NCI-H1417 treated with DMSO at 0.1 percent for 48 hours (cell line): ENCODE measurements at places on chromosomes 2 and 18.

DNA sequence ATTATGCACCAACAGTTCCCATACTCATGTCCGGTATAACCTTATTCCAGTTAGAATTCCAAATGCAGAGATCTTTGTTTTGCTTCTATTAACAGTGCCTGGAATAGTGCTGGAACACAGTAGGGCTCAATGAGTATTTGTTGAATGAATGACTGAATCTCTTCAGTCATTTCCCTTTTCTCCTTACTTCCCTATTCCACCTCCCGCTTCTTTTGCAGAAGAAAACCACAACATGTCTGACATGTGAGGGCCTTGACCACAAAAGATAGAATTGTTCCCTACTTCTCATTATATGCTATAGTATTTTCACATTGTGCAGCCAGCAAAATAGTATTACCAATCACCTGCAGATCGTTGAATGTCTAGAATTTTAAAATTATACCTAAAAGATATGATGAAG is 19.5 kb upstream of the HNRNPLL start:
- no peak for DNase-seq

DNA sequence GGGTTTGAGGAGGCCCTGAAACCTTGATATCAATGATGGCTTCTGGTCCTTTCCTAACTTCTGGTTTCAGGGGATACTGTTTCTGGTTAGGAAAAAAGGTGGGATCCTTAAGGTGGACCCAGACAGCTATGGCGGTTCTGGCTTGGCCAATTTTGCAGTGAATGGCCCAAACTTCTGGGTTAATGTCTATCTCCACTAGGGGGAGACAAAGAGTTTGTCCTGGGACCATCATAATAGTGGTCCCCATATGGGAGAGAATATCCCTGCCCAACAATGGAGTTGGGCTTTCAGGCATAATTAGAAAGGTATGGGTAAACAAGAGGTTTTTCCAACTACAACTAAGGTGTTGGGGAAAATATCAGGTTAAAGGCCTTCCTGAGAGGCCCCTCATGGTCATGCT is 273.5 kb downstream of the CALCRL start:
- DNase-seq, result no peak

DNA sequence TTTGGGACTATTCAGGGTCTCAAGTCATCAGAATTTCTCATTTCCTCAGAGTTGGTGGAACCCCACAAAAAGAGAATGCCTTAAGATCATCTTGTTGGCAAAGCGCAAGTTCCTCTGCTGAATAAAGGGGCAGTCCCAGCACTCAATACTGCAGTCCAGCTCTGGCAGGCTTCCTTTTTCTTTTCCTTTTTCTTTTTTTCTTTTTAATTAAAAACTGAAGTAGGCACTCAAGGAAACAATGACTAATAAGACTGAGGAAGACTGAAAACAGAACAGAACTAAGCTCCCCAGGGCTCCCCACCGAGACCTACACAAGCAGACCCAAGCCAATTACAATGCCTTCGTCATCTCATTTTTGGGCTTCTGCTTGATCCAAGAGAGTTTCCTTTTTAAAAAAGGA is 82.0 kb downstream of the STK39 start:
- DNase-seq, result no peak

DNA sequence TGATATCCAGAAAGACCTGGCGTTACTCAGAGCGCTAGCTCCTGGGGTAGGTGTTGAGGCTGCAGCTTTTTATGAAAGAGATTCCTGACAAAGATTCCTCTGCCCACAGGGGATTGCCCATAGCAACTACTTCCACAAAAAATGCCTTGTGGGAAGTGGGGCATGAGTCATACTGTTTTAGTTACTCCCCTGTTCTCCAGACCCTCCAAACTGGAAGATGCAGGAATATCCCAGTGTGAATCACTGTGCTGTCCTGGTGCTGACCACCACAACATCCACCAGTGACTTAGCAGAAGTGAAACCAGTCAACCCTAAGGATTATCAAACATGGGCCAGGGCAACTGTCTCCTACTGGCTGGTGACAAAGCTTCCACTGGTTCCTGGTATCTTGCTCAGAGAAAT is 61.8 kb downstream of the CDH2 start:
- DNase-seq, result no peak

DNA sequence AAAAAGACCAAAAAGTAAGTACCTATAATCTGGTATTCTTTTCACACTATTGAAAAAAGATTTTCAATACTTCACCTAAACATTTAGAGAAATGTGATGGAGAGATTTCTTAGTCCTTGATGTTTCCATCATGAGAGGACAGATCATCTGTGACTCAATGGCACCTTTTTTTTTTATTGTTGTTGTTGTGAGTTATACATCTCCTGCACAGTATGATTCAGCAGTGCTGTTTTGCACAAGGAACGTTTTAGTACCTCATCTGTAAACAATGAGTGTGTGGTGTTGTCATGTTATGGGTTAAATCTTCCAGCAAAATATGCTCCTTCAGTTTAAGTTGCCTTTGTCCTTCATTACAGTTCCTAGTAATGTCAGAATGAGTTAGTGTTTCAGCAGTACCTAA is 2.2 kb downstream of the KIAA1328 start:
- DNase-seq, result no peak

DNA sequence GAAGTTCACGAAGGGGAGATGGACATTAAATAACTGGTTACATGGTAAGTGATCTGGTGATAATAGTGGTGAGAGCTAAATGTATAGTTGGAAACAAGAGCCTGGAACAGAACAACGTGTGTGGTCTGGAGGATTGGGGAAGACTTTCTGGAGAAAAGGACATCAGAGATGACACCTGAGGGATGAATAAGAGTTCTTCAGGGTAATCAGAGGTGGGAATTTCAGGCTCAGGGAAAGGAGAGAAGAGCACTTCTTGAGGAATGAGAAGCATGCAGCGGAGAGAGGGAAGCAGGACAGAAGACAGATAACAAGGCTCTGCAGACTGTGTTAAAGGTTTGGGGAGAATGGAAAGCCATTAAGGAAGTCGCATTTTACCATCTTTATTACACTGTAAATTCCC is 450.7 kb downstream of the TNS1 start:
- DNase-seq, result no peak

GRCh38 chr2:160371251-160372009 is 122.2 kb downstream of the RBMS1 start:
- no peak for DNase-seq

DNA sequence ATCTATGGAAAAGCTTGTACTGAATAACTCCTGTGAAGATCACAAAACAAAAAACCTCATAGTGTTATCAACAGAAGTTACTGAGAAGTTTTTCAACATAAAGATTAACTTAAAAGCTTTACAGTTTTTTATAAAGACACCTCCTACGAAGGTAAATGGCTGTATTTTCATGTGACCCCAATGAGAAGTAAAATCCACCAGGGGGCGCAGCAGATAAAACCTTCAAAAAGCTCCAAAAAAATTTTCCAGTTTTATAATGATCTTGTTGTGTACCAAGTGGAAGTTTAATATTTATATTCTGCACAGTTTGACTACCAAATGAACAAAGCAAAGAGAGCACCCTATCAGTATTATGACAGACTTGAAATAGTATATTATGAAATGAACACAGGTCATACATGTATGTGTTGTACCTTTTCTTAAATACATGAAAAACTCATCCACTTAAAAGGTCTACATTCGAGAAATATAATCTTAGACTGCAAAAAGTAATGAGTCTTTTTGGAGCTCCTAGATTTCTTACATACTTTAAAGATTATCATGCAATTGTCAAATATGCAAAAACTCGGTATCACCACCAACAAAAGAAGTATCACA is 38.5 kb downstream of the PNO1 start:
- no peak for DNase-seq

DNA sequence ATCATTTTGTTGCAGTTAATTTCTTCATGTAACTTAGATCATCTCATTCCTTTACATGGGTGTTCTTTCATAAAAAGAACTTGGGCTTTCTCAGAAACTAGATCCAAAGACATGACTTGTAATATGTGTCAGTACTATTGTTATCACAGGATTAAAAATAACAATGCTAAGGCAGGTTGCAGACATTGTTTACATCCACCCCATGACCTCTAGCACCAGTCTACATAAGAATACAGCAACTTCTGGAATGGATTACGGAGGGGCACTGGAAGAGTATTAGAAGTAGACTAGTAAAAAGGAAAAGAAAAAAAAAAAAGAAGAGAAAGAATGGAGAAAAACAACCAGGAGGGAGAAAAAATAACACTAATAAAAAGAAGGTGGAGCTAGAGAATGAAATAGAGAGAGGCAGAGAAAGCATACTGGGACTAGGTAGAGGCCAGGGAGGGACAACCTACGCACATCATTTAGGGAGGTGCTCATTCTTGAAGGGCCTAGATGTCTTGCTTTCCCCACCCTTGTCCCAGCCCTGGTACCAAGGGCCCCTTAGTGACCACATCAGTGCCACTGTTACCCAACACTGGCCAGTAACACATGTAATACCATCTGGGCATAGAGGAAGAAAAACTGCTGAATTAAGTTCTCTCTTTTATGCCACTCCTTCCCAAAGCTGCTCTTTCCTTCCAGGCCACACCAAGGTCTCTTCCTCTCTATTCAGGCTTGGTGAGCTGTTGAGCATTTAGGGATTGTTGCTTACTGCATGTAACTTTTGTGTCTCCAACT is 70.6 kb upstream of the KLF7 start:
- no peak for DNase-seq

DNA sequence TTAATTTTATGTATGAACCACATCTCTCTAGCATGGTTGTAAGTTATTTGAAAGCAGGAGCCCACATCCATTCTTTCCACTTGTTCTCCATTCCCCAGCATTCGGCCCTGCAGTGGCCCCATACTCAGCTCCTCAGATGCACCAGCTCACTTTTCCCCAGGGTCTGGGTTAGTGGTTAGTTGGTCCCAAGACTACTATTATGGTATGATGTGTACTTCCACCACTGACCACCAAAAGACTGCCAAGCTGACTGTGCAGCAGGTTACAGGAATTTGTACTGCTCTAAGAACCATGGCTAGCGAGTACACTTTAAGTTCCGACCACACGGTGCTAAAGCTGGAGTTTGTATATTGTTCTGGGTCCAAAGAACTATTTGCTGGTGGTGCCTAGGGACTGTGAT is 413.6 kb upstream of the TCF4 start:
- no peak for DNase-seq

- no peak for DNase-seq
These were observed 60.1 kb upstream of the ARL4C start for GRCh38 chr2:234556848-234557573.

- no peak for DNase-seq
These were observed 73.6 kb upstream of the IGFBP5 start for GRCh38 chr2:216768908-216769411.

GRCh38 chr2:231865222-231865621 is 61.0 kb downstream of the NPPC start:
- no peak for DNase-seq

- no peak for DNase-seq
These were observed 439.4 kb upstream of the CDH19 start for GRCh38 chr18:67043276-67043675.

DNA sequence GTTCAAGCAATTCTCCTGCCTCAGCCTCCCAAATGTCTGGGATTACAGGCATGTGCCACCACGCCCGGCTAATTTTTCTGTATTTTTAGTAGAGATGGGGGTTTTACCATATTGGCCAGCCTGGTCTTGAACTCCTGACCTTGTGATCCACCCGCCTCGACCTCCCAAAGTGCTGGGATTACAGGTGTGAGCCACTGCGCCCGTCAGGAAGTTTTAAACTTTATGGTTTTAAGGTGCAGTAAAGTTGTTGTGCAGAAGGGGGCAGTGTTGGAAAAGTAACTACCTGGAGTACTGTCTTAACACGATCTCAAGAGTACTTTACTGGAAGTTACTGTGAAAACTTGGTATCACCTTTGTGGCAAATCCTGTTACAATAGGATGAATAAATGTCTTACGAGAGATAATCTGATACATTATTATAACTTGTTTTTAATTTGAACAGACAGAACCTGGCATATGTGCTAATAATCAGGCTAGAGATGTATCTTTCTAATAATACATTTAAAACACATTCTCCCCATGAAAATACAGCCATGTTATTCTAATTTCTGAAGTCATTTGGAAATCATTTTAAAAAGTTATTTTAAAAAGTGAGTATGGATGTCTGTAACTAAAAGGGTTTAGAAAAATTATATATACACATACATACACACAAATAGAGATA is 10.8 kb downstream of the SPDYA start:
- DNase-seq, result no peak
